ENCODE measurements at places on chromosomes 2 and 18.

DNA sequence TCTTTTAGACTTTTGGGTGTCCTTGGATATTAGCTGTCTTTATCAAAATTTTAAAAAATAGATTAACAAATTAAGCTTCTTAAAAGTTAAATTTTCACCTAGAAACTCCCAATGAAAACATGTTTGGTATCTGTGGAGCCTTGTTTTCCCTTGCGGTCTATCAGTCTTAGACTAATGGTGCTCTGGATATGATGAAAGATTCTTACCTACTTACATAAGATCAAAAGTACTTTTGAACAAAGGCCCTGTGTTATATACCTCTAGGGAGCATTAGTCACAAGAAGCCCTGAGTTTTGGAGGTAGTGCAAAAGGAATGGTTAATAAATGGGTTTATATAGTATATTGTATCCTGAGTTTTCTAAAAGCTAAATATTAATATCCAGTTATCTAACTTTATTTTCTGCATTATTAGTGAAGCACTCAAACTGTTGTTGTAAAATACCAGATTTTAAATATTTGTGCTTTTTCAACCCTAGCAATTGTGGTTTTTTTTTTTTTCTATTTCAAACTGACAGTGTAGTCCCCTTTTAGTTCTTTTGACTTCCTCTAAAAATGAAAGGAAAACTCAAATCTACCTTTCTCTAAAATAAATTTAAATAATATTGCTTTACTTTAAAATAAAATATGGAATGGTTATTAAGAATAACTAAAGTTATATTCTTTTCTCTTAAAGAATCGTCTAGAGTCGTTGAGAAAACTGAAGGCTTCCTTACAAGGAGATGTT lies 18.1 kb downstream of the NDC80 start:
- DNase-seq: no peak

- peak; percentile 58 for DNase-seq
These were observed 766.0 kb downstream of the RNF144A start for GRCh38 chr2:7683196-7683595.

DNA sequence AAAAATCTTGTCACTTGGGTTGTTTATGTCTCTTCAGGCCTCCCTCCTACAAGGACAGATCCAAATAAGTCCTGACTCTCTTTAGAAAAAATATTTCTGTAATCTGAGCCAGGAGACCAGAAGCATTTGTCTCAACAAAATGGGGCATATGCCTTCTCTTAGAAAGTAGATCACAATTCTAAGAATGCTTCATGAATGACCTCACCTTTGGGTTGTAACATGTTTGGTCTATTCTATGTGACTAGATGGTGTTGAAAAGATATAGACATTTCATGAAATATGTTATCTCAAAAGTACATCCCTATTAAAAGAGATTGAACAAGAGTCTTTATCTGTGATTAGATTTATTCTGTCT lies 159.0 kb upstream of the SETBP1 start:
- DNase-seq: no peak

DNA sequence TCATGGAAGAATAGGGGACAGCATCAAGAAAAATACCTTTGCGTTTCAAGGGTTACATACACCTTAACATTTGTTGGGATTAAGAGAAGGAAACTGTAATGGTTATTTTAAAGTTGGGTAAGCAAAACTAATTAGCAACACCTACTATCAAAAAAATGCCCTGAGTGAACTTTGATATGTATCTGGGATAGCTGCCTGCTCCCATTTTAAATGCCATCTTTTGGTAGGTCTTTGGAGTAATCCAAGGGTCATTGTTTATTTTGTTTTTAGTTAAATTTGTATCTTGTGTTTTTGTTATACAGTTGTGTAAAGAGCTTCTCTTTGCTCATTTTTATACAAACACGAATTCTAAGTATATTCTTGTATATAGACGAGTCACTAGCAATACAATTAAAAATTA lies 9.9 kb downstream of the PTPN4 start:
- no peak for DNase-seq

GRCh38 chr2:164797627-164798026 lies 44.0 kb downstream of the COBLL1 start:
- no peak for DNase-seq

- DNase-seq: no peak
These were observed 485.2 kb upstream of the SALL3 start for GRCh38 chr18:78494204-78495085.

- DNase-seq: no peak
These were observed 98.6 kb downstream of the NOL10 start for GRCh38 chr2:10591207-10591606.

GRCh38 chr2:119387381-119388129 lies 20.8 kb downstream of the DBI start:
- DNase-seq: no peak

GRCh38 chr2:173404841-173405750 lies 50.4 kb downstream of the CDCA7 start:
- no peak for DNase-seq

DNA sequence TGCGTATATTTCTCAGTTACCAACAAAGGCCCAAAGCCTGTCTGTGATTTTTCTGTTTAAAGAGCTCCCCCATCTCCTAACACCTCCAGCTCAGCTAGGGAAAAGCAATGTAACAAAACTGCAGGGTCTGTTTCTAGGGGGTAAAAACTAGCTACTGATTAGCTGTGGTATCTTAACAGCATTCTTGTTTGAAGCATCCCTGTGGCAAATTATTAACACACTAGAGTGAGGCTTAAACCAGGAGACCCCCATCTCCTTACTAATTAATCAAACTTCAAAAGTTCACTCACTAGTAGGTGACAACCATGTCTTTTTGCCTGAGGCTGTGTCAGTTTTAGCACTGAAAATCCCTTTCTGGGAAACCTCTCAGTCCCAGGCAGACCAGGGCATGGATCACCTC lies 186.2 kb upstream of the PARD3B start:
- DNase-seq: no peak

DNA sequence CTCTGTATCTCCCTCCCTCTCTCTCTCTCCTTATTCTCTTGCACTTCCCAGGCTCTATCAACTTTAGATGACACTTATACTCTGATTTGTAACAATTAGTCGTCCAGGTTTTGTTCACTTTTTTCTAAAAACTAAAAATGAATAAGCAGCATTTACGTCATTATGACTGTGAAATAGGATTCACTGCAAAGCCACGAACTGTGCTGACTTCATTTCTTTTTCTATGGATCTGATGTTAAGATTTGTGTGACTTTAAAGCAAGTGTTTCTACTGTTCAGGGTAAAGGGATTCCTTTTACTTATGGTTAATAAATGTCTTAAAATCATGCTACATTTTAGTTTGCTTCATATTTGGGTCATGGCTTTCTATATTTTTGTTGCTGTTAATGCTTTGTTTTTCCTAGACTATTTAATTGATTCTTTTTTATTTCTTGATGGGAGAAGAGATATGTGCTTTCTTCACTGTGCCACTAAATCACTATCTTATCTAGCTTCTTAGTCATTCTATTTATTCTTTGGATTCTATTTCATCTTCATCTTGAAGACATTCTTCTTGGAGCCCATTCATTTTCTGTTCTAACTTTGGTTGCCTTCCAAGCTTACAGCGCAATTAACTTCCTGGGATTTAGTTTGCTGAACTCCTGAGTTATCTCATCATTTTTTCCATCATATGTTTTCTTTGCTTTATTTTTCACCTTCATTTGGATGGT lies 480.4 kb upstream of the TRIB2 start:
- no peak for DNase-seq

GRCh38 chr18:36321658-36322407 lies 24.3 kb downstream of the FHOD3 start:
- DNase-seq: no peak

GRCh38 chr2:50337944-50338343 lies 694.0 kb downstream of the NRXN1 start:
- DNase-seq: no peak

GRCh38 chr2:158042245-158042644 lies 59.4 kb upstream of the UPP2 start:
- no peak for DNase-seq

DNA sequence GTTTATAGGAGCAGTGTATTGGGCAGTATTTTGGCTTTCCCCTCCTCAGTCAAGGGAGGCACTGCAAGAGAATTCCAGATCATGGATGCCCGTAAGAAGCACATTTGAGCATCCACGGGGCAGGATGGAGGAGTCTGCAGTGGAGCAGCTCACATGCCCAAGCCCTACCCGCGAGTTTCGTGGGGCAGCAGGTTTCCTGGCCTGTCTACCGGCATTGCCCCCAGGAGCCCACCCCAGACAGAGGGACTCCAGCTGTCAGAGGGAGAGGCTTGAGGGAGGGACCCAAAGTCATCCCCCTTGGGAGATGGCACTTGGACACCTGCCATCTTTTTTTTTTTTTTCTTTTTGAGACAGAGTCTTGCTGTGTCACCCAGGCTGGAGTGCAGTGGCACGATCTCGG lies 31.3 kb downstream of the TMEM177 start:
- no peak for DNase-seq

DNA sequence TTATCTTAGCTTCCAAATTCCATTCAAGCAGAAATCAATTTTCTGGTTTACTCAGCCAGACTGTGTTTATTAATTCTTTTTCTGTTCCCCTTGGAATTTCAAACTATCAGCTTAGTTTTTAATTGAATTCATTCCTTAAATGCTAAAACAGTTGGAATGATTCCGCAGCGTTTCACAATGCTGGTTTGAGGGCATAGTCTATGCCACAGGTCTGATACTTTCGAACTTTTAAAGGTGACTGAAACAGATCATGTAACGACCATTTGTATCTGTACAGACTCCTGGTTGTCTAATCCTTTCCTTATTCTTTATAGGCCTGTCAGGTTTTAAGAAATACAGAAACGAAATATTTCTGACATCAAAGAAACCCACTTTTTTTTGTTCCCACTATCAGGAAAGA lies 45.4 kb downstream of the STPG4 start:
- no peak for DNase-seq

GRCh38 chr2:227035711-227036367 lies 128.2 kb downstream of the COL4A4 start:
- DNase-seq: no peak

- no peak for DNase-seq
These were observed 39.1 kb downstream of the MRPS5 start for GRCh38 chr2:95082477-95082876.

GRCh38 chr2:213104092-213104902 lies 47.1 kb downstream of the IKZF2 start:
- DNase-seq: no peak

DNA sequence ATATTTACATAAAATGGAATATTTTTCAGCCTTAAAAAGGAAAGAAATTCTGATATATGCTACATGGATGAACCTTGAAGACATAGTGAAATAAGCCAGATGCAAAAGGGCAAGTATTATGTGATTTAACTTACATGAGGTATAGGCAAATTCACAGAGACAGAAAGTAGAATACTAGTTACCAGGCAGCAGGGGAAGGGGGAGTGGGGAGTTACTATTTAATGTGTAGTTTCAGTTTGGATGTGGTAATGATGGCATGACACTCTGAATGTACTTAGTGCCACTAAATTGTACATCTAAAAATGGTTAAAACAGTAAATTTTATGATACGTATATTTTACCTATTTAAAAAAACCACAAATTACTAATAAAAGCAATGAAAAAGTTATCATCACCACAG lies 12.1 kb downstream of the METTL4 start:
- DNase-seq: no peak

DNA sequence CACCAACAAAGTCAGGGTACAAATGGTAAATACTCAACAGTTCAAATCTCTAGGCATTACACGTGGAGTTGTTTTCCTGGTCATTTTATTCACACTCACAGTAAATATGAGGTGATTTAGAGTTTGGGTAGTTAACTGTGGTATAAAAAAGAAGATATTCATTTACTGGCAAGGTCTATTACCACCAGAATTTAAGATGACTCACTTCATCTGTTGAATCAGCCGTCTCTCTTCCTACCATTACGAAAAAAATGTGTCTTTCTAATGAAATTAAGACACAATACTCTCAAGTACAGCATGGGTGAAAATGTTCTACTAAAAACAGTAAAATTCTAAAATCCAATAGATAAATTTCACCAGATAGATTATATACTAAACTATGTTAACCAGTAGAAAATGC lies 21.0 kb upstream of the GPR75 start:
- DNase-seq: no peak

DNA sequence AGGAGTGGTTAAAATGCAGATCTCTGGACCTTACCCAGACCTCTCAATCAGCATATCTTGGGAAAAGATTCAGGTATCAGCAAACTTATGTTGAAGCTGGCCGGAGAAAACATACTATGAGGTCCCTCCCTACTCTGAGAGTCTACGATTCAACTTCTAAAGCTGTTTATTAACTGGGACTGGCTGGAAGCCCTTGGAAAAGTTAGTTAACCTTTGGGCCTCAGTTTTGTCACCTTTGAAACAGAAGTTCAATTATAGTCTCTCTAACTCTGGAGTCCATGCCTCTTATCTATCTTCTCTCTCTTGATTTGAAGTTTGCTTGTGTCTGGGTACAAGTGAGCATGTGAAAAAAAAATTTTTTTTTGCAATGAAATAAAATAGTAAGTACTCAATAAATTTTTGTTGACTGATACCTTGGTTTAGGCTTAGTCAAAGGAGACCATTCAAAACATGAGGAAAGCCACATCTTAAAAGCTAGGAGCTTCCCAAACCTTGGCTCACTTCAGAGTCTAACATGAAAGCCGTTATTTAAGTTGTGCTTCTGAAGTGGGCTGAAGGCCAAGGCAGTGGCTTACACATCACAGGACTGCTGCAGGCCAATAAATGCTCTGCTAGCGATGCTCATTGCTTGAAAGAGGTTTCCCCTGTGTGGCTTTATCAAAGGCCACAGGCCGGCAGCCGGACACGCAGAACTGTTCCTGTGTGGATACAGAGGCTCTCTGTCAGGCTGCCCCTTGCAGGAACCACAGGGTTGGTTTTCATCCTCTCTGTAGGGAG lies 110.6 kb upstream of the FAM136A start:
- DNase-seq: no peak

DNA sequence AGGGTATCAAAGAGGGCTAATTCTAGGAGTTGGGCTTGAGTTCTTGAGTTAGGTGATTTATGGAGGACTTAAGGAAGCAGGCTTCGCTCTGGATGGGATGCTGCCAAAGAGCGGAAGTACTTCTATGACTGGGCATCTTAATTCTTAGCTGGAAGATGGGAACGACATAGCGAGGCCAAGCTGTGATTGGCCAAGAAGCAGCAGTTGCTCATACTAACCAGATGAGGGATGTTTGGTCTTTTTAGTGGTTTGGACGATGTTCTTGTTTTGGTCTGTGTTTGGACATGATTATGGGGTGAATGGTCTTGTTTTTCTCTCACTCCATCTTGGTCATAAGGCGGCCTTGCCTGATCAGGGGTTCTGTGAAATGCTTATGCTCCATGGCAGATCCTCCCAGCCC lies 133.7 kb downstream of the MSH2 start:
- DNase-seq: no peak

GRCh38 chr2:197516393-197516761 lies 511 bp downstream of the MOB4 start:
- DNase-seq: no peak
